NCI-H1092 (cell line): ENCODE measurements at places on chromosomes 5 and 9.

DNA sequence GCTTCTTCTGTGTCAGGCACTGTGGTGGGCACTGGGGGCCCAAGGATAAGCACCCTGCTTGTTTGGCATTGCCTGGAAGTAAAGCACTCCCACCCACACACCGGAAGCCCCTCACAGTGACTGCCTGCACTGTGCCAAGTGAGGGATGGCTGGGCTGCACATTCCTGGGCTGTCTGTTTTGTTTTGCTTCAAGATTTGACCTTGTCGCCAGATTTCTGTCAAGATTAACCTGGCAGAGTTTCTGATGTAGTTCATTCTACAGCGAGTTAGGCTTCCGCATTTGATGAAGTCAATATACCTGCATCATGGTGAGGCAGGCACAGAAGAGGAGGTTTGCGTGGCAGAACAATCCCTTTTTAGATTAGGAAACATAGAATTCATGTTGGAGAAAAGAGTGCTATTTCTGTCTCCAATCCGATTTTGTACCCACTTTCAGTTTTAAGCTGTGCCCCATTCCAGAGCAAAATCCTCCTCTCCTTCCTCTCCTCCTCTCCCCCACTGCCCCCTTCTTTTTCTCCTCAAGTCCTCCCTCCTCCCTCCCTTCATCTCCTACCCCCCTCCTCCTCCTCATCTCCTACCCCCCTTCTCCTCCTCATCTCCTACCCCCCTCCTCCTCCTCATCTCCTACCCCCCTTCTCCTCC, 14.4 kb upstream of the BOD1 start:
- no peak for DNase-seq

GRCh38 chr9:102483651-102484050, 511.5 kb upstream of the CYLC2 start:
- DNase-seq = no peak

GRCh38 chr9:87193151-87193550, 245.8 kb upstream of the GAS1 start:
- no peak for DNase-seq

GRCh38 chr5:141437221-141437620, 6.9 kb downstream of the PCDHGA12 start:
- DNase-seq = no peak

GRCh38 chr5:43215073-43215631, 23.1 kb downstream of the NIM1K start:
- no peak for DNase-seq

- no peak for DNase-seq
Observed at GRCh38 chr5:40227366-40227765, 452.3 kb upstream of the PTGER4 start.

GRCh38 chr5:68548959-68549676, 333.6 kb downstream of the PIK3R1 start:
- DNase-seq = no peak

DNA sequence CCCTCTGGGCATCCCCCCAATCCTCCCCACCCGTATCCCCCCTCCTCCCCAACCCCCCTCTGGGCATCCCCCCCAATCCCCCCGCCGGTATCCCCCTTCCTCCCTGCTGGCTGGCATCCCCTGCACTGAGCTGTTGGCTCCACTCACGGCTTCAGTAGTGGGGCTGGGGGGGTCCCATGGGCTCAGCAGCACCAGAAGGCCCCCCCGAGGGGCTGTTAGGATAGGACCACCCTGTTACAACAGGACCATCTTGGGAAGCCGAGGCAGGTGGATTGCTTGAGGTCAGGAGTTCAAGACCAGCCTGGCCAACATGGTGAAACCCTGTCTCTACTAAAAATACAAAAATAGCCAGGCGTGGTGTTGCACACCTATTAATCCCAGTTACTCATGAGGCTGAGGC, 42.4 kb downstream of the EXD3 start:
- no peak for DNase-seq

DNA sequence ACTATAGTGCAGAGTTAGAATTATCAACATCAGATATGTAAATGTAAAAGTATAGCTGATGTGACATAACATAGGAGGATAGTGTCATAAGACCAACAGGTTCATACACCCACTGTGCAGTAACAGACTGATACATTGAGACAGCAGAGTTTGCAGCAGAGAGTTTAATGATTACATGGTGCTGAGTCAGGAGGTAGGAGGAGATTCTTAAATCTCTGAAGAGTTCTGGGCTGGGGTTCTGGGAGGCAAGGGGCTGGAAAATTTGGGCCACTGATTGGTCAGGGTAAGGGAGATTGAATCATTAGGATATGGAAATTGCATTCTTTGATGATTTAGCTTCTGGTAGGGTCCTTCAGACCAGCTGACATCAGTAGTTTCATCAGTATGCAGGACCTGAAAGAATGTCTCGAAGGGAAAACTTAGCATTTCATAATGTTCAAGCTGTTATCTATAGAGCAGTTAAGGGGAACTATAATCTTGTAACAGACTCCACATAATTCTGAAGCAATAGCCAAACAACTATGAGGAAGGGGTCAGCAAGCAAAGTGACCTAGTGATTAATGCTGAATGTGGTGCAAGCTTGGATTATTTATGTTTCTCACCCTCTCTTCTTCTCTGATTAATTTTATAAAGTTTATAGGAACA, 35.6 kb downstream of the CCL28 start:
- no peak for DNase-seq

DNA sequence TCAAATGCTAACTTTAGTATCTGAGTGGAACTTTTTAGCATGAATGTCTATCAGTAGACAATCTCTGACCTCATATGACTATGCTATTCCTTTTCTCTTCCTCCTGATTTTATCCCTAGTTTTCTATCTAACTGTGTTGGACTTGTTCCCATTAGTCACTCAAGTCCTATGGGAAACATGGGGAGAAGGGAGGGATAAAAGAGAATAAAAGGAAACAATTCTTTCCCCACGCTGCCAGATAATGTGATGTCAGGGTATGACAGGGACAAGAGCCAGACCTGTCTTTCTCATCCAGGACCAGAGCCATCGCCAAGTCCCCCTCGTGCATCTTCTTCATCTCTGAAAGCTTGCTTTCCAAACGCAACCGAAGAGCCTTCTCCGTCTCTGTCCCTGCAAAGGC, 43.9 kb downstream of the CDK5RAP2 start:
- DNase-seq = no peak

- peak; percentile 52 for DNase-seq
Observed at GRCh38 chr5:159581502-159582249, 251.4 kb upstream of the IL12B start.

DNA sequence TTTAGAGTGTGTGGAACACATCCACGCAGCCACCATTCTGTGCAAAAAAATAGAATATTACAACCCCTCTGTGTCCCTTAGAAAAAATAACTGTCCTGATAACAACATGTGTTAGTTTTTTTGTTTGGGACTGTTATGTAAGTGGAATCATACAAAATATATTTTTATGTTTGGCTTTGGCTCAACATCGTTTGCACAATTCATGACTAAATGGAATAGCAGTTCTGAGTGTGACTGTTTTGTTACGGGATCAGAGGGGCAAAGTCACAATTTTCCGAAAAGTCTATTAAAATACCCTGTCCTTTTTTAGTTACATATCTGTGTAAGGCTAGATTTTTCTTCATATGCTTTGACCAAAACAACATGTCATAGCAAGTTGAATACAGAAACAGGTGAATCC, 12.8 kb downstream of the MTREX start:
- no peak for DNase-seq

DNA sequence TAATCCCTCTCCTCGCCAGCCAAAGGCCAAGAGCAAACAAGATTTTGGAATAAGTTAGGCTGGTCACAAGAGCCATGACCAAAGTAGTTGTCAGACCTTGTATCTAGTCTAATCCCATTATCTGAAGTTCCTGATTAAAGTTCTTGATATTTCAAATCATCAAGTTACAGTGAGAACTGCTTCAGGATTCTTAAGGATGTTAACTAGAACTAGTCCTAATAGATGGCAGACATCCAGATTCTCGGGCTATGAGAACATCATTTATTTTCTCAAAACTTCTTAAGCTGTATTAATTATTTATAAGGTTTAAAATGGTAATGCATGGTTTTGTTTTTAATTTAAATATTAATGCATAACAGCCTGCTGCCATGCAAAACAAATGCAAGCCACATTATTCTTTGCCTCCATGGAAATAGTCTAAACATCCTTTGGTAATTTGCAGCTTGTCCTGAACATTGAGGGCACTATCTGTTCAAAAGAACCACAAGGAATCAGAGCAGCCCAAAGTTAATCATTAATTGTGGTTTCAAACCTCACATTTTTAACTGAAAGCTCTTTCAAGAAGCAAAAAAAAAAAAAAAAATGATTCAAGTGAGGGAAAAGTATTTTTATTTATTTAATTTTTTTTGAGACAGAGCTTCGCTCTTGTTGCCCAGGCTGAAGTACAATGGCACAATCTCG, 95.1 kb downstream of the TTC39B start:
- no peak for DNase-seq

DNA sequence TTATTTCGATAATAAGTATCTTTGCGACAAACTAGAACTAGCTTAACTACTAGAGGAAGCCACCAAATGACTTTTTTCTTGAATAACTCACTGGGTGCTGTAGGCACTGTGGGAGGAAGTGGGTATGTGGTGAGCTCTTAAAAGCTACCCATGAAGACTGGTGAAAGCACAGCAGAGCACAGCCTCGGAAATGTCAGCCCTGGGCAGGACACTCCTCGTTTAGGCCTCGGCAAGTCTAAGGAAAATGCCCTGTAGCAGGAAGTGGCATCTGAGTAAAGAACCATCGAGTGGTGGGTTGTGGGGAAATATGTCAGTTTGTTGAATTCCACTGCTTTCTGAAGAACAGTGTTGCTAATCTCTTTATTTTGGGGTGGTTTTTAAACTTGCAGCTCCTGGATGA, 44.0 kb upstream of the NCS1 start:
- DNase-seq = no peak

GRCh38 chr9:125851979-125852378, 104.8 kb downstream of the PBX3 start:
- peak; percentile 35 for DNase-seq

GRCh38 chr5:80761176-80761575, 106.4 kb upstream of the DHFR start:
- no peak for DNase-seq

DNA sequence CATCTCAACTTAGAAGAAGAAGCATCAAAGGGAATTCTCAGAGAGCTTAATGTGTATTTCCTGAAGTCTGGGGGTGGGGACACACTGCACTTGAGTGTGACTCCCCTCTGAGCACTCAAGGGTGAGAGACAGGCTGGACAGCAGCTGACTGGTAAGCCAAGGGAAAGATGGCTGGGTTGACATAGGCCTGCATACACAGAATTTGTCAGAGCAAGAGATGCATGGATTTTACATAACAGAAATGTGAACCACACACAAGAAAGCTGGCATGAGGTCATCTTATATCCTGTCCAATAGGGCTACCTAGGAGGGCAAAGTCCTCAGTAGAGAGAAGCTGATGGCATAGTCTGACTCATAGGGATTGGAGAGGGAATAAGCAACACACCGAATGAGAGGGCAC, 114.3 kb upstream of the EPB41L4A start:
- no peak for DNase-seq

DNA sequence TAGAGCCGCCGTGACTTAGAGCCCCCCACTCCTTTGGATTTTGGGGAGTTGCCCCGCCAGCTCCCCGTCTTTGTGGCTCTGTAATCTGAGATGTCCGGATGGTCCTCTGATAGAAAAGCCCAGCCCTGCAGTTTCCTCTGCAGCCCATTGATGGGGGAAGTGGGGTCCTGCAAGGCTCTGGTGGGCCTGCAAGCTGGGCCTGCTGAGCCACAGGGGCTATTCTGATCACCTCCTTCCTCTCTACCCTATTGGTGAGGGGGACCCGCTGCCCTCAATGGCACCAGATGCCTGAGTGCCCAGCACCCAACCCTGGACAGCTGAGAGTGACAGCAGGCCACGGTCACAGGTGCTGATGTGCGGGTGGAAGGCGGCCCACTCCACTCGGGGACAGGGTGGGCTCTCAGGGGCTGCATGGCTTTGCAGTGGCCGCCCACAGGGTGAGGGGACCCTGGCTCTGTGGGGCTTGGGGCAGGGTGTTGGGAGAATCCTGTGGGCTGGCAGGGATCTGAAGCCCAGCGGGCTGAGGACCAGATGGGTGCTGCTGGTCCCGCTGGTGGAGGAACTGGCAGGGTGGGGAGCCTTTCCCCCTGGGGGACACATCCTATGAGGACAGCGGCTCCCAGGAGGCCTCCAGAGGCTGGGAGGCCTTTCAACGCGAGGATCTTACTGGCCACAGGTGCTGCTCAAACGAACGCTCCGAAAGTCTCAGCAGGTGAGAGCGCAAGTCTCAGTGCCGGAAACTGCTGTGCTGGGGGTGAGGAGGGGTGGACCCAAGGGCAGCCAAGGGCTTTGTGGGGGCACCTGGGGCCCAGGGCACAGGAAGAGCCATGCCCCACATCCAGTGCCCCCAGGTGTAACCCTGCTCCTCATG, 30.0 kb upstream of the LPCAT1 start:
- no peak for DNase-seq

DNA sequence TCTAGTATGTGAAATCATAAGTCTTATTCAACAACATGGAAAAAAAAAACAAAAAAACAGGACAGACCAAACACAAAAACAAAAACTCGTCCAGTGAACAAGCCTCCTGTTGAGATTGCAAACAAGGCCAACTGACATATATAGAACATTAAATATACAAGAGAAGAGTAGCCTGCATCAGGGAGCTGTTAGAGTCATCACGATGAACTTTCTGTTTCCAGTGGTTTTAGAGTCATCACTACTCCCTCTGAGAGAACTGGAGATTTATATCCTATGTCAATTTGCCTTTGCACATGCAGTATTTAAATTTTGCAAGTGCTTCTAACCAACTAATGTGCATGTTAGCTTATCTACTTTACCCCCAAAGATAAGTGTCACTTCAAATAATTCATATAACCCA, 9.9 kb downstream of the SNCAIP start:
- no peak for DNase-seq

GRCh38 chr9:8857926-8858595, 1058.5 kb upstream of the DMAC1 start:
- peak; percentile 58 for DNase-seq

DNA sequence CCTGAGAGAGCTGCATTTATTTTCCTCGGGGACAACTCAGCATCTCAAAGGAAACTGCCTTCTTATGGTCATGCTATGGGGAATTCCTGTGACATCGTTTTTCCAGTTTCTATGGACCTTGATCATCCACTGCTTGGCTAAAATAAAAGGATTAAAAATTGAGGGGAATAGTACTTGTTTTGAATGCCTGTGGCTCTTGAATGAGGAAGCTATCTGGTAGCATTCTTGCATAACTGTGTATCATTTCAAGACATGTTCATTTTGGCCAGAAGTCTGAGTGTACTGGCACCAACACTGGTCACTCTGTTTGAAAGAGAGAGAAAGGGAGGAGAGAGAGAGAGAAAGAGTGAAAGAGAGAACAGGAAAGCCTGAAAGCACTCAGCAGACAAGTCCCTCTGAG, 116.7 kb downstream of the DOCK2 start:
- no peak for DNase-seq

DNA sequence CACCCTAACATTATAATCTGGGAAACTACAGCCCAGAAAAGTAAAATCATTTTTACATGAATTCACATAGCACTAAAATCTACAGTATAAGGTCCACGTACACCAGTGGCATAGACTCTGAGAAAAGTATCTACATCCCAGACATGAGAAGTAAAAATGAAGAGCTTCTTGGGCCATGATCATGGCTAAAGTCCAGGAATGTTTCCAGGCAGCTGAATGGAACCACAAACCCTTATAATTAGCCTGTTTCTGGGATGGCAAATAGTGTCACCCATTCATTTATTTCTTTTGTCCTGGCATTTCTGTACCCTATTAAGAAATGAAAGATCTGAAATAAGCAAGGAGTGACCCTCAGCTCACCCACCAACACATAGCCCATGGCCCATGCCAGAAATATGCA, 217.9 kb downstream of the SPOCK1 start:
- no peak for DNase-seq
